ENCODE measurements at places on chromosomes 3 and 15.

- no peak for DNase-seq
Measured at GRCh38 chr3:6204891-6205290, 656.0 kb upstream of the GRM7 start.

- DNase-seq, result no peak
Measured at GRCh38 chr3:62962714-62963113, 87.5 kb upstream of the CADPS start.

DNA sequence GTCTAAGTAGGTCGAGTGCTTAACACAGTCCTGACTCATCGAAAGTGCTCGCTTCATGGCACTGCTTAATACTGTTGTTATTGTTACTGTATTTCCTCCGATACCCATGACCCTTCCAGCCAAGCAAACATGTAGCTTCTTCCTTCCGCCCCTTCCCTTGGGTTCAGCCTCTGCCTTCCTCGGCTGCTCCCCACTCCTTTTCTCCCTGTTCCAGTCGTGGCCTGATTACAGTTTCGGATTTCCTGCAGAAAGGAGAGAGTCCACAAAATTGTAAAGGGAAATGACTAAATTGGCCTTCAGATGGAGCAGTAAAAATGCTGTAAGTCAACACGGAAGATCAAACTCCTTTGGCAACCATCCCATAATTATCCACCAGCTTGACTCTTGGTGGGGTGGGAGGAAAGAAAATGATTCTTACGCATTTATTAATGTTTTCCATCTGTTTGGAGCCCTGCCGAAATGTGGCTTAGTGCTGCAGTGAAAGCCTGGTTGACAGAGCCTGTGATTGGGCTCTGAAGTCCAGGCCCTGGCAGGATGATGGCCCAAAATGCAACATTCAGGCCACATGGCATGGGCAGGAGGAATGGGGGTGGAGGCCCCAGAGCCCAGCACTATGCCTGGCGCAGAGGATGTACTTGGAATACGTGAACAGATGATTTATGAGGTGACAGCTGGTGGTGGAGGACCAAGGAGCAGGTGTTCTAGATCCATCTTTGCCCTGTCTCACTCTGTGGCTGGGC lies 37.6 kb downstream of the FAM3D start:
- no peak for DNase-seq

GRCh38 chr3:115224687-115225086 lies 77.6 kb upstream of the ZBTB20 start:
- no peak for DNase-seq

GRCh38 chr3:32484436-32484835 lies 18.2 kb downstream of the CMTM6 start:
- no peak for DNase-seq

- no peak for DNase-seq
Measured at GRCh38 chr3:170128259-170128976, 53.1 kb downstream of the PHC3 start.

DNA sequence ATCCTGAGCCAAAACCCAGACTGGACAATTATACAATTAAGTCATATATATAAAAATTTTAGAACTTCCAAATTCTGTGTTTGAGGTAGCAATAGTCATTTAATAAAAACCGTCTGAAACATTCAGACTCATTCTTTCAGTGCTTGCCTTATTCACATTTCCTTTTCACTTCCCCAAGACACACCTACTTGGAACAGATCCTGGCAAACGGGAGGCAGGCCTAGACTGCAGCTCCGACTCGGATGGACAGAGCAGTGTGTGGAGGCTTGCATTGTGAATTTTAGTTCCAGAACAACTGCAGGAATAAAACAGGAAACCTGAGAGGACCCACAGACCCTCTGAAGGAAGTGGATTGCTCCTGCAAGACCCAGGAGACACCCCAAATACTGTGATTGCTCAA lies 341.4 kb downstream of the CNTN3 start:
- no peak for DNase-seq

DNA sequence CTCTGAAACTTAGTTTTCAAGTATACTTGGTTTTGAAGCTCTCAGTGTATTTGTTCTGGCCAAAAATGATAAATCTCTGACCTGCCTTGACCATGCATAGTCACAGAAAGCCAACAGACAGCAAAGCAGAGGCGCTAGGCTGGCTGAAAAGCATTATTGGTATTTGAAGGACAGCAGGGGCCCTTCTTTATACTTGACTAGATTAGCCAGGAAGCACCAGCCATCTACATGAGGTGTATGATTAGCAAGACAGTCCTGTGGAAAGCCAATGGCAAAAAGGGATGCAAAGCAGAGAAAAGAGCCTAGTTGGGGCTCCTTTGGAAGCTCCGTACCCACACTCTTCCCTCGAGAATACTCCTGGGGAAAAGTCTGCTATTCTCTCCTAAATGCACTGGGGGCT lies 7.8 kb downstream of the SLC24A1 start:
- no peak for DNase-seq

GRCh38 chr15:94445566-94446160 lies 214.3 kb downstream of the MCTP2 start:
- DNase-seq, result no peak

DNA sequence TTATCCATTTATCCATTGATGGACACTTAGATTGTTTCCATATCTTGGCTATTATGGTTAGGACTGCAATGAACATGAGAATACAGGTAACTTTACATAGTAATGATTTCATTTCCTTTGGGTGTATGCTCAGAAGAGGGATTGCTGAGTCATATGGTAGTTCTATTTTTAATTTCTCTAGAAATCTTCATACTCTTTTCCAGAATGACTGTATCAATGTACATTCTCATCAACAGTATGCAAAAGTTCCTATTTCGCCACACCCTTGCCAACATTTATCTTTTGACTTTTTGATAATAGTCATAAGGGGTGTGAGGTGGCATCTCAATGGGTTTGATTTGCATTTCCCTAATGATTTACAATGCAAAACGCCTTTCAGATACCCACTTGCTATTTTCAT lies 6.2 kb upstream of the NIPA1 start:
- DNase-seq, result no peak

Data from vagina (tissue), 2 donors.